Activated CD4-positive, alpha-beta T cell treated with anti-CD3 and anti-CD28 coated beads, Interleukin-2, amount 50 U/mL, for 24 hours (primary cell): ENCODE measurements at places on chromosomes 7 and 10.

DNA sequence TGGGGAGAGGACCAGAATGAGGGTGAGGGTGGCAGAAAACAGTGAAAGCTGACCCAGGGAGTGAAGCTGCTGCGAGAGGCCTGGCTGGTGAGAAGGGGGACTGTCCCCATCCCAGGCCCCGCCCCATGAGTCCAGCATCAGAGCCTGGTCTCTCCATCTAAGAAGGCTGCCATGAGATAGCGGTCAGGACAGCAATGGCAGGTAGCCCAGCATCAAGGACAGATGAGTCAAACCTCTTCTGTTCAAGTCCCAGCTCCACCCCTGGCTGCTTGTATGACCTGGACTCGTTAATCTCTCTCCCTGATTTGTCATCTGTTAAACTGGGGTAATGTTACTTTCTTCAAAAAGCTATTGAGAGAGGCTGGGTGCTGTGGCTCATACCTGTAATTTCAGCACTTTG is 22.2 kb downstream of the GPNMB start:
- DNase-seq: no peak

GRCh38 chr7:25402532-25402931 is 174.2 kb upstream of the NPVF start:
- DNase-seq: no peak

DNA sequence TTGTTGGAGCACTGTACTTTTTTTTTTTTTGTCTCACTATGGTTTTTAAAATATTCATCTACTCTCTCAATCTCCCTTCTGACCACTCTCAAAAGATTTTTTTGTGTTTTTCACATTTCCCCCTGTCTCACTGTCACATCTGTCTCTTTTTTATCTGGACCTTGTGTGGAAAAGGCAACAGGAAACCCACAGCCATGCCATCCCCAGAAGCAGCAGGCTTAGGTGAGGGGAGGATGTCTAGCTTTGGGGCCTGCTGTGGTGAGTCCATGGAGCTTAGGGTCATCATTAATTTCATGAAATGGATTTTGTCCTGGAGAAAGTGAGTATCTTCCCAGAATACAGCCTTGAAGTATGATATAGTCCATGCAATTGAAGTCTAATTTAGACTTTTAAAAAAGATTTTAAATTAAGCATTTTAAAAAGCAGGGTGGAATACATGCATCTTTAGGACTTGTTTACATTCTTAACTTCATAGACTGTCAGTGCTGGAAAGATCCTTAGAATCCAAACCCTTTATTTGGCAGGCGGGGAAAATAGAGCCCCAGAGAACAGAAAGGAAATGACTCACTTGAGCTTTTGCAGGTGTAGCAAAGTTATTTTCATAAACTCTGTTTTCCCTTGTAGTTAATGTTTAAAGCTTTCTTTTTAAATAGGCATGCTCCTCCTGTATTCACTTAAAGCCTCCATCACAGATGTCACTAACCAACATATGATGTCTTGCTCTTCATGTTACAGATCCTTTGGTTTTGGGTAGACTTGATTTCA is 25.1 kb downstream of the MINDY4 start:
- no peak for DNase-seq

DNA sequence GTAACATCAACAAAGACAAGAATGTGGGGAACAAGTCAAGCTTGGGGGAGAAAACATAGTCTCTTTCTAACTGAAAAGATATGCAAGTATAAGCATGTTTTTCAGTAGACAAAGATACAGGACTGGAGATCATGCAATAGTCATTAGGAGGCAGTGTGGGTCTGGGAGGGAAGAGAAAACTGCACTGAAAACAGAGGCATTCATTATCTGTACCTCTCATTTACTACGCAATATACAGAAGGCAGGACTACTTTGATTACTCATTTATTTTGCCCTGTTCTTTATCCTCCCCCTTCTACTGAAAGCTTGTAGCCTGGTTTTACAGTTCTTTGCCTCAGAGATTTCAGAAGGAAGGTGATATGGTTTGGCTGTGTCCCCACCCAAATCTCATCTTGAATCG is 341.2 kb downstream of the CRPPA start:
- DNase-seq: no peak

DNA sequence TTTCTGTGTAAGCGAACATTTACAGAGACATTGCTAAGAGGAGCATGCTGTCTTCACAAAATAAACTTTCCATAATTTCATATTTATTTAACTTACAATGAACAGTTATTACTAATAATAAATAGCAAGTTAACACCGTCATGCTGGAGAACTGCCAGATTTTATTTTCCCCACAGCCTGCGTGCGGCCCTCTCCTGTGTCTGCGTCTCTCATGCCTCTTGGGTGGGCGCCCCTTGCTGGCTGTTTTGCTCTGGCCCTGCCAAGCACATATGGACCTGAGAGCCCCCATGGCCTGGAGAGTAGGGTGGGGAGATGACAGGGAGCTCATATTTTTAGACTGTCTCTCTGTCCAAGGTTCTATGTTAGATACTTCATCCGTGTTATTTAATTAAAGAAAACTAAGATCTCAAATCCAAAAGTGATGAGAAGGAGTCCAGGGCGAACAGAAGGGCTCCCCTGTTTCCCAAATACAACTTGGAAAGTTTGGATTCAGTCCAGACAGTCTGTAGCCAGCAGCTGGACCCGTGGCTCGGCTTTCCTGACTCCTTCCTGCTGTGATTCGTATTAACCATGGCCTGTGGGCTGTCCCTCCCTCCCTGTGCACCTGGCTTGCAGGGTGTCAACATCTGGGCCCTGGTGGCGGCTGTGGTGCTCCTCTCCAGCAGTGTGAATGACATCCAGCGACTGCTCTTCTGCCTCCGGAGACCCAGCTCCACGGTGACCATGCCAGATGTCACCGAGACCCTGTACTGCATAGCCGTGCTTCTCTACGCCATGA is 20.5 kb downstream of the FBH1 start:
- DNase-seq: no peak

DNA sequence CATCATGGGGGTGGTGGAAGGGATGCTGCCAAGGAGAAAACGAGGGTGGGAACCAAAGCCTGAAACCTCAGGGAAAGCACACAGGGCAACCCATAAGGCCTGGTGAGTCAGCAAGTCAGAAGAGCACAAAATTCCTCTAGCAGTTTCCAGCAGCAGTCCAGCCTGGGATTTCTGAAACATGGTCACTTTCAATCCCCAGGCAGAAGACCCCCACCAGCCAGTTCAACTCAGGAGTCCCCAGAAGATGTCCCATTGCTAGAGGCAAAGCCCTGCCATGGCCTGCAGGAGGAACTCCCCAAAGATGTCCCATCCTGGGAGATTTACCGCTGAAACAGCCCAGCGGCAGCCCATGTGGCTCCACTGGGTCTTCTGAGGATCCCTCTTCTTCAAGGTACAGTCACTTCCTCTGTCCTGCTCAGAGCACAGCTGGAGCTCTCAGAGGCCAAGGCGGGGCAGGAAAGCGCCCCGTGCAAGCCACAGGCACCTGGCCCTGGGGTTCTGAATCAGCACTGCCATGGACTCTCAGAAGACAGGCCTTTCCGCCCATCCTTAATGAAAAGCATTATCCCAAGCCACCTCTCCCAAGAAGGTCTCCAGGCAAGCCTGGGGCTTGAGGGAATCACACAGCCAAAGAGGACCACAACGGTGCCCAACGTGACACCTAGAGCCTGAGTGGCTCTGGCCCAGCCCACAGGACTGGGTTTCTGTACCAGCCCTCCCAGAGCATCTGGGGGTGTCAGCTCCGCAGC is 196.9 kb downstream of the GRID1 start:
- DNase-seq: no peak

DNA sequence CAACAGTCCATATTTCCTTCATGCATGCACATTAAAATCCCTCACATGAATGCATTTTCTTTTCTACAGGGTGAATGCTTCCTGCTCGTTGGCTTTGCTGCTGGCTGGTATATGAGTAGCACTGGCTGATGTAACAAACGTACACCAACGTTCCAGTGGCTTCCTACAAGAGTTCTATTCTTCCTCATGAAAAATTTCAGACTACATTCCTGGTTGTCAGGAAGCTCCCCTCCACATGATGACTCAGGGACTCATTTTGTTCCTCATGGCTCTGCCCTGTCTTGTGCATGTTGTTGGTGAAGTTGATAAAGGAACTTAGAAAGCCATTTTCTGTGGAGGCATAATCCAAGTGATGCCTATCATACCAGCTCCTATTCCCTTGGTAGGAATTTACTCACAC is 470.7 kb upstream of the KLF6 start:
- DNase-seq: no peak

DNA sequence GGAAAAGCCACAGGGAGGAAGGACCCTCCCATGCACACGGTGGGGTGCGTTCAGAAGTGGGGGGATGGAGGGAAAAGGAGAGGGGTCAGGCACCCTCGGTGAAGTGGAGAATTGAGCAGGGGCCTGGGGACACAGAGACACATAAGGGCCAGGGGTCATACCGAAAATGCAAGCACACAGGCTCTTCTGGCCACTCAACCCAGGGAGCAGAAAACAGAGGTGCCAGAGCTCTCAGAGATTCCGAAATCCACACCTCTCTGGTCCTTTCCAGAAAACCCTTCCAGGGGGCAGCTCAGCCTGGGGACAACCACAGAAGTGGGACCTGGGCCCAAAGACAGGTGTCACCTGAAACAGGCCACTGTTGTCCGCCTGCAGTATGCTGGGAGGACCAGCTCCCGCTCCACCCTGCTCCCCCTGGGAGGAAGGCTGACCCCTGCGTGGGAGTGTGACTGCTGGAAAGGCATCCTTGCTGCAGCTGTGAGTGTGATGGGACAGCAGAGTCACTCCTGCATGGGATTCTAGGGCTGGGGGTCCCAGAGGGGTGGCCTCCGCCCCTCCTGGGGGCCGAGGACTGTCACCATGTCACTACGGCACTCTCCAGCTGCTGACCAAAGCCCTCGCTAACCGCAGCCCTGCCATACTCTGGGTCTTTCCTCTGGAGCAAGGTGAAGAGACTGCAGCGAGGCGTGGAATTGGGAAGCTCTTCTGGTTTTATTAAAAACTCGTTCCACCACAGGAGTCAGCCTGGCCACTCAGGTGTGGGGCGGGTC is 63.1 kb downstream of the TMEM209 start:
- no peak for DNase-seq
